ENCODE measurements at places on chromosomes 7 and 10.

GRCh38 chr10:132972149-132972985 is 30.0 kb upstream of the CFAP46 start:
- DNase-seq: no peak

DNA sequence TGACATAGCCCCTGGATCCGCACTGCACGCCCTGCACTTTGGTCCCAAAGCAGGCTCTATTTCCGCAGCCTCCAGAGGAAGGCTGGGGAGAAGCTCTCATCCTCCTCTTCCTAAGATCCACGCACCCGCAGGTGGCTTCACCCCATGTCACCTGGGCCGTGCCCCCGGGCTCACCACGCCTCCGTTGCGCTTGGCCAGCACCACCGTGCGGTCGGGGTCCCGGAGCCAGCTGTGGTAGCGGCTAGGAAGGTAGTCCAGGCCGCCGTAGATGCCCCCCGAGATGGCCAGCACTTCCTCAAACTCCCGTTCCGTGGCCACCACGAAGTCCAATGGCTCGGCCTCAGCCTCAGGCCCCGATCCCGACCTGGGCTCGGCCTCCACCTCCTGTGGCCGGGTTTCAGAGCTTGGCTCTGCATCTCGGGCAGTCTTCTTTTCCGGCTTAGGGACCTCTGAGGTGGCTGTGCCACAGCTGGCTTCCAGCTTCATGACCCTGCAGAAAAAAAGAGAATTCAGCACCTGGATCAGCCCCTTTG is 5.7 kb downstream of the NAT16 start:
- DNase-seq: no peak

DNA sequence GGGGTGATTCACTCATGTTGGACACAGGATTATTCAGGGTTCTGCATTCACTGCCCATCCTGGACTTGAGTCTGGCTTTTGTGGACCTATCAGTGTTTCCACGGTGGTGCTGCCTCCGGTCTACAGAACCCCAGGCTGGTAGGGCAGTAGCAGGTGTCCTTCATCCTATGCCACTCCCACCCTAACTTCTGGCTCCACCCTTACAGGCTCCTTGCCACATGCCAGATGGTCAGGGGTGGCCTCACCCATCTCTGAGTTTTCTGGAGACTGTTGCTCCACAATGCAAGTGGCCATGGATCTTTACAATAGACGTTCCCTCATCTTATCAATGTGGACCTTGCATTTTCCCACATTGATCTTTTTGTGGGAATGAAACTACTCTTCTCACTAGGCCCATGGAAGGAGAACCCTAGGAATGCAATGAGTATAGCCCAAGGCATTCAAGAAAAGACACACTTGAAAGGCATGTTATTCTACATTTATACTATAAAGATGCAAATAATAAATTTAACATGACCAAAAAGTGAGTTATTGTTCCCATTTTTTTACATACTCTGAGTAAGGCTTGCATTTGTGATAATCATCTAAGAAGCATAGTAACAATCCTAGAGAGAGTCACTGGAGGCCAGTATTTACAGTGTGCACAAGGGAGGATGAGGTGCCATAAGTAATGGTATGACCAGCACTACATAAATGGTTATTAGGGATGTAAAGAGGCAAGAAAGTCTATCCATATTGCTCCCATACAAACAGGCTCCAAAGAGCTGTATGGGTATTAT is 57.4 kb upstream of the ADO start:
- DNase-seq: no peak

DNA sequence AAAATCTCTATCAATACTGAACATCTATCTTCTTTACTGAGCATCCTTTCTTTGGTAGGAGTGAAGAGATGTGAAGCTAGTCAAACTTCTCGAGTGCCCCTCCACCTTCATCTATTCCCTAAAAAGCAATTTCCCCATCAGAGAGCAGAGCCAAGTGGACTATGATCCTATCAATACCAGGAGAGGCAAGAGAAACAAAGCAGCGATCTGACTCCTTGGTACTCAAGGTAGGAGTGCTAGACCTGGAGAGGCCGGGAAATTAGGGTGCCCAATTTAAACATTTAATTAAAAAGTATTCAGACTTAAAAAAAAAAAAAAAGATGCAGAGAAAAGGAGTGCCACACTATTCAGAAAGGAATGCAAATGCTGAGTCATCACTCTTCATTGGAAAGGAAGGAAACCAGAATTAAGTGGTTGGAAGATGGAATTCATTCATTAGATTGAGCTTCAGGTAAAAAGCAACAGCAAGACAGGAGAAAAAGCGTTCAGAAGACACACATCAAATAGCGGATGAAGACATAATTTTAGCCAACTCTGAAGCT is 1.6 kb downstream of the TIAL1 start:
- DNase-seq: no peak

DNA sequence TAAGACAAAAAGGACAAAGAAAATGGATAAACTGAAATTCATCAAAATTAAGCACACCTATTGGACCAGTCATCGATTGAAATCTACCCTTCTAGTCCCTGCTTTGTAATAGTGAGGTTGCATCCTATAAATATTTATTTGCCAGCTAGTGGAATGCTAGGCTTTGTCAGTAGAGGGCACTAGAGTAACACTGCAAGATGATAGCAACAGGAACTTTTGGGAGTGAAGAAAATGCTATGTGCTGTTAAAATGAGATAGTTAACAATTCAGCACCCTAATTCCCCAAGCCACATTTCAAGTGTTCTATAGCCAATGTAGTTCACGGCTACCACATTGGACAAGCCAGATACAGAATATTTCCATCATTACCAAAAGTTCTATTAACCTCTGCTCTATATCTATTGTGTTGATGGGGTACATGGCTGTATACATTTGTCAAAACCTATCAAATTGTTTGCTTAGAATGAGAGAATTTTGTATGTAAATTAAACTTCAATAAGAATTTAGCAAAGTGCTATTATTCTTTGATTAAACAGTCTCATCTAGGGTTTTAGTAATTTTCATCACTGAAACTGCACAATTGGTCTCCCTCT is 69.8 kb downstream of the LSMEM1 start:
- DNase-seq: no peak

DNA sequence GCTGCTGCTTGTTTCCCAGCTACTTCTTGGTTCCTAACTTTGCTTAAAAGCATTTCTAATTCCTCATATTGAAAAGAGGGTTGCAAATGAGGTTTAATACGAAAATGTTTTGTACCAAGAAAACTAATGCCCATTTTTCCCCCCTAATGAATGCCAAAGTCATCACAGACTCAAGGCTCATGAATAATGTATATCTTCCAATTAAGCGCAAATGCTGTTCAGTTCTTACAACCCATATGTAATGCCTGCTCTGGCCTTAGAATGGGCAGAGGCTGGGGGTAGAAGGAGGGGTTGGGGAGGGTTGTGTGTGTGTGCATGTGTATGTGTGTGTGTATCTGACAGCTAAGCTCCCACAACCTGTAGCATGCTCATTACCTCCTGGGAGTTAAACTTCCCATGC is 901.7 kb downstream of the KCNMA1 start:
- DNase-seq: no peak

- no peak for DNase-seq
Observed at GRCh38 chr7:54397836-54398612, 144.2 kb upstream of the VSTM2A start.

GRCh38 chr7:106863274-106863997 is 1.6 kb upstream of the PIK3CG start:
- DNase-seq: no peak

- no peak for DNase-seq
Observed at GRCh38 chr10:115628616-115629015, 535.5 kb downstream of the ATRNL1 start.

GRCh38 chr10:128180843-128181242 is 54.6 kb upstream of the MKI67 start:
- no peak for DNase-seq

- no peak for DNase-seq
Observed at GRCh38 chr10:117596706-117597105, 54.2 kb downstream of the EMX2 start.

DNA sequence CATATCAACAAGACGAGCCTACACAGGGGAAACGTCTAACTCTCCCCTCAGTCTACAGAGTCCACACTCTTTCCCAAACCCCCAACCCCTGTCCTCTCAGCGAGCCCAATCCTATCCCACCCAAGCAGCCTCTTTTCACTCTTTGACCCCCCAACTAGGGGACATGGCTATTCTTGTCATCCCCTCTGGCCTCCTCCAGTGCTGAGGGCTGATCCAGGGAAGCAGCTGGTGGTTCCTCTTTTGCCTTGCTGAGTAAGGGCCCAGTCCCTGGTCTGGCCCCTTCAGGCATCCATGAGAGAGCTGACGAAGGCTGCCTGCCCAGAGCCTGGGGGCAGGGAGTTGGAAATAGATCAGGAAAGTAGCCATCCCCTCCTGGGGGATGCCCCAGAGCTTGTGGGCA is 6.4 kb downstream of the NOBOX start:
- DNase-seq: no peak

DNA sequence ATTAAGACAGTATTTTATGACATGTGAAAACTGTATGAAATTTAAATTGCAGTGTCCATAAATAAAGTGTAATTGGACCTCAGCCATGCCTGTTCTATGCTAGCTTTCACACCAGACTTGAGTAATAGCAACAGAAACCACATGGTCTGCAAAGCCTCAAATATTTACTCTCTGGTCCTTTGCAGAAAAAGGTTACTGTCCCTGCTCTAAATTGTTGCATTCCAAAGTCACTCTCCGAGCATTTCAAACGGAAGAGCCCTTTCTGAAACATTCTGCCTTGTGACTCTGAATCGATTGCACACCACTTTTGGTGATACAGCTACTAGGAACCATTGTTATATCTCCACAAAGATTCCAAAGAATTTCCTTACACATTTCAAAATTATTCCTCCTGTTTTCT is 81.0 kb upstream of the STK17A start:
- no peak for DNase-seq

GRCh38 chr7:86768394-86768793 is 124.7 kb downstream of the GRM3 start:
- DNase-seq: no peak

- DNase-seq: no peak
Observed at GRCh38 chr7:17988858-17989257, 38.8 kb downstream of the PRPS1L1 start.

DNA sequence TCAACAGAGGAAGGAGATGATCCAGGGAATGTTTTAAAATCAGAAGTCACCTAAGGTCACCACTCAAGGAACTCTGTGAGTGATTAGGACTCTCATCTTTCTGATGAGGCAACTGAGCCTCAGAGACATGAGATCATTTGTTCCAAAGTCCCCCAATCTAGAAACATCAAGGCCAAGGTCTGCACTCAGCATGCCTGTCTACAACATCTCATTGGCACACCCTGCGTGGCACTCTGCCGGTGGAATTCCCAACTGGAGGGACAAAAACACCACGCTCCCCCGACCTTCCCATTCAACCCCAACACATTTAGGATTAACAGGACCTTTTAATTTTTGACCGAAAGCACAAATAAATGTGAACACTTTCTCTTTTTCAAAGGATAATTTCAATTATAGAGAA is 31.4 kb downstream of the CPXM2 start:
- DNase-seq: no peak

DNA sequence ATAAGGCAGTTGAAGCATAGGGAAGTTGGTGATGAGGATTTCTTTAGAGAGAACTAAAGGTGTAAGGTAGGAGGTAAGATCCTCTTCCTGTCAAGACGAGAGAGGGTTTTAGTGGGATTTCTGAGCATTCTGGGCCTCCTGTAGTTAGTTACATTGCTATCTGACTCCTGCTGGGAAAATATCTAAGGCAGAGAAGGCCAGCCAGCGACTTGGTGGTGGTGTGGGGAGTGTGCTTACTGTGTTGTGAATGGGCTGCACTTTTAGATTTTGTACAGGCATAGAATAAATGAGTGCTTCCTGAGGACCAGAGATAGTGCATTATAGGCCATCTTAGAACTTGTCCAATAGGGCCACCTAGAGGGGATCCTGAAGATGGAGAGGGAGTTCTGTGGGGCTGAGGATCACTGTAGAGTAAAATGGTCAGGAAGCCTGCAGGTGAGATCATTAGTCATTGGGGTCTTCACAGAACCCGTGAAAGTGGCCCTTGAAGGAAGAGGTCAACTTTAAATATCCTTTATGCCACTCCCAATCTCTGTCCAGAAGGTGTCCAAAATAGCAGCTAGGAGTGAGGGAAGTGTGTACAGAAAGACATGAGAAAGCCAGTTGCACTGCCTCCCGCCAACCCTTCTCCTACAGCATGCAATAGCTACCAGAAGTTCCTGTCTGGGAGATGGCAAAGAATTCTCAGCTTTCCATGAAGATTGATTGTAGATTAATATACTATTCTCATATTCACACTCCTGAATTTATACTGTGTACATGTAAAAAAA is 266.6 kb downstream of the POLR1F start:
- no peak for DNase-seq

DNA sequence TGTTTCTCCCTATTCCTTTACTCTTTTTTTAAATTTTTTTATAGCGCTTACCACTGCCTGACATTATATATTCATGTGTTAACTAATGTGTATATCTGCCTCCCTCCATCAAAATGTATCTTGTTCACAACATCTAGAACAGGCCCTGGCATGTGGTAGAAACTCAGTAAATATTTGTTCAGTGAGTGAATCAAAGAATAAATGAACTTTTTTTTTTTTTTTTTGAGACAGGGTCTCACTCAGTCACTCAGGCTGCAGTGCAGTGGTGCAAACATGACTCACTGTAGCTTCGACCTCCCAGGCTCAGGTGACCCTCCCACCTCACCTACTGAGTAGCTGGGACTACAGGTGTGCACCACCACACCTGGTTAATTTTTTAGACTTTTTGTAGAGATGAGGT is 7.5 kb upstream of the CALD1 start:
- DNase-seq: no peak

GRCh38 chr7:115354925-115355324 is 433.0 kb downstream of the MDFIC start:
- no peak for DNase-seq

- peak; percentile 35 for DNase-seq
Observed at GRCh38 chr7:75842836-75843446, 29.3 kb upstream of the CCL24 start.

DNA sequence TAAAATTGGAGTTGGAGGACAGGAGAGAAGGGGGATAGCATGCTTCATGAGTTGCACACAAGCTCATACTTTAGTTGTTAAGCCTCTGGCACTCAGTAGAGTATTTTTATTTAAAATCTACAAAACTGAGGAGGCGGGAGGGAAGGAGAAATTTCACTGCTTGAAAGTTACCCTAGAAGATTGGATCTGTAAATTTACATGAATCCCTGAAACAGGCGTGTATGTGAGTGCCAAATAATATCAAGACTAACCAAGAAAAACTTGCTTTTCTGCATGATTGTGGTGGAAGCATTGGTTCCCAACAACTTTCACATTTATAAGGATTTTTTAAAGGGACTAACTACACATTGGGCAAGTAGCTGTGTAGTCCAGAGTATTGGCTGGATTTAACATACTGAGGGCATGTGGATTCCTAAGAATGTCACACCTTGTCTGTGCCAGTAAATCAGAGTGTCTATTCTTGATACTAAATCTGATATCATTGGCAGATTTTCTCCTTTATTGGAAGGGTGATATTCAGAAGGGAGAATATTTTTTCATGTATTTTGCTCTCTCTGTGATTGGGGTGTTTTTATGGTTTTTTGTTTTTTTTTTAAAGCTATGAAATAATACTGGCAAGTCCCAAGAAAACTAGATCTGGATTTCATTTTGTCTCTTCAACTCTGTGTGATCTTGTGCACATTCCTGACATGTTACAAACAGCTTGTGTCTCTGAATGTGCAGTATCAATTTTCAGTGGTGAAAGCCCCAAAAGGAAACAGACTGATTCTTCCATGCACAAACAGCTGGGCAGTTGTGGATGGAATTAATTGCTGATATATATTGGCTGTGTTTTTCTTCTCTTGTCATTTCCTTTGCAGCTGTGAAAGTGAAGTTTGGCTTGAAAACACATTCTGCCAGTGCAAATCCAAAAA is 67.2 kb downstream of the ADD3 start:
- DNase-seq: no peak
